ENCODE measurements at places on chromosomes 11 and 22.

GRCh38 chr11:9396752-9397151 is 12.3 kb downstream of the IPO7 start:
- DNase-seq, result no peak

GRCh38 chr11:92948116-92948515 is 21.3 kb upstream of the MTNR1B start:
- no peak for DNase-seq

DNA sequence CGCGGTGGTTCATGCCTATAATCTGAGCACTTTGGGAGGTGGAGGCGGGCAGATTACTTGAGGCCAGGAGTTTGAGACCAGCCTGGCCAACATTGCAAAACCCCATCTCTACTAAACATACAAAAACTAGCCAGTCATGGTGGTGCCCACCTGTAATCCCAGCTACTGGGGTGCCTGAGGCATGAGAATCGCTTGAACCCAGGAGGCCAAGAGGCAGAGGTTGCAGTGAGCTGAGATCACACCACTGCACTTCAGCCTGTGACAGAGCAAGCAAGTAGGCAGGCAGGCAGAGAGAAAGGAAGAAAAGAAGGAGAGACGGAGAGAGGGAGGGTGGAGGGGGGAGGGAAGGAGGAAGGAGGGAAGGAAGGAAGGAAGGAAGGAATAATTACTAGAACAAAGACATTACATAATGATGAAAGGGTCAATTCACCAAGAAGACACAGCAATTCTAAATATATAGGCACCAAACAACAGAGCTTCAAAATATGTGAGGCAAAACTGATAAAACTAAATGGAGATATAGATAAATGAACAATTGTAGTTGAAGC is 13.8 kb upstream of the CLDN5 start:
- DNase-seq, result no peak

- no peak for DNase-seq
Measured at GRCh38 chr11:119384332-119384731, 2.8 kb upstream of the USP2 start.

DNA sequence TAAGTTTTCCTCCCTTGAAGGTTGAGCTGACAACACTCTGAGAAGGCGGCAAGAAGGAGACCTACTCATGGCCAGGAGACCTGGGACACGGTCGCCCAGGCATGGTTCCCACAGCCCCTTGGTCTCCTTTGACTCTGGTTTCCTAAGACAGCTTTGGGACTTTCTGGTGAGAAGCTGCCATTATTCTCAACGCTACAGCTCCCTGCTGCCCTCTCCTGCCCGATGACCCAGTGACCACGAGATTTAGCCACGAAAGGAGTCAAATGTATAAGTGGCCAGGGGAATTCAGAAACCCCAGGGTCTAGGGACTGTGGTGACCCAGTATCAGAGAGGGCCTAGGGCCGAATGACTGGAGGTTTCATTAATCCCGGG is 699 bp upstream of the SDF2L1 start:
- DNase-seq, result no peak

GRCh38 chr22:37229805-37230672 is 14.0 kb downstream of the RAC2 start:
- peak; percentile 82 for DNase-seq

DNA sequence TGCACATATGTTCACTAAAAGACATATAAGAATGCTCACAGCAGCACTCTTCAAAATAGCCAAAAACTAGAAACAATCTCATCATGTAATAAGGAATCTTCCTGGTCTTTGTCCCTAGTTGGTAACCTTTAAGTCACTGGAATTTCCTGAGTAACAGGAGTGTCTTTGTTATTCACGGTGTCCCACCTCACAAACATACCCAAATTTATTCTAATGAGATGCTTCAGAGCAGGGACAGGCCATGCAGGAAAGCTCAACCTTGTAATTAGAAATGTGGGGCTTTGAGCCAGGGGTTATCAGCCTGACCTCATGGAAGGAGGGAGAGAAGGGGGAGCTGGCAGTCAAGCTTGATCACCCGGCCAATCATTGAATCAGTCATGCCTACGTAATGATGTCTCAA is 40.3 kb upstream of the NFRKB start:
- DNase-seq, result no peak

- DNase-seq, result no peak
Measured at GRCh38 chr22:49080631-49081030, 747.0 kb downstream of the BRD1 start.

DNA sequence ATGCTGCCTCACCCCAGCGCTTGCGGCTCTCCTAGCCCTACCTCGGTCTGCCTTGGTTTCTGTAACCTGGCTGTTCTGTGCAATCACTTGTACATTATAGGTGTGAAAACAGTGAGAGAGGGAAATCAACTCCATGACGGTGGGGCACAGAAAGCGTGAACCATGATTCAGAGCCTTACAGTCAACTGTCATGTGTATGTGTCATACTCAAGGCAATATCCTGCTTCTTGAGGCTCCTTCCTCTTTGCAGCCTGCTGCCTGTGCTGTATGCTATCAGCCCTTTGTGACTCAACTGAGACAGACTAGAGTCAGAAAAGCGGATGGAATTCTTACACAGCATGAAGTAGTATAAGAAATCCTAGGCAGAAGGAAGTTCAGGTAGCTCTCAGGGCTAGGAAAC is 2.1 kb downstream of the NRIP3 start:
- no peak for DNase-seq
